ENCODE measurements at places on chromosomes 7 and 10. TPM values are rescaled to one million over a fixed set of nuclear protein-coding genes. Genes with fewer than 3 reads are reported as not detected.
A peak's percentile ranks its signal among the peaks of the same experiment; 100 is the strongest.

- H3K4me1 ChIP-seq: peaks cover 53% of the 10 kb centered on the region
- H3K27me3 ChIP-seq: no peaks in the 10 kb centered on the region
- DNase-seq: no peak
- H3K4me3 ChIP-seq: peak within 1 kb of the TSS; percentile 90
- peak within 1 kb of the TSS; percentile 84 for H3K27ac ChIP-seq
- H3K36me3 ChIP-seq: peaks cover 63% of the 10 kb centered on the region
Observed at GRCh38 chr7:150631866-150632864, at the start of gene GIMAP6. GIMAP6 (minus strand) TSS chr7:150632385; CDS start chr7:150630142, 2,243 bp downstream.

GRCh38 chr10:53140506-53140905 is 367.9 kb upstream of the MBL2 start:
- no peaks in the 10 kb centered on the region for H3K4me1 ChIP-seq
- no peak for DNase-seq
- no peak overlapping the region for H3K4me3 ChIP-seq
- H3K36me3 ChIP-seq: no peaks in the 10 kb centered on the region
- no peaks in the 10 kb centered on the region for H3K27me3 ChIP-seq

CLDN3 gene
- not detected for total RNA-seq

TUBAL3 gene
- not detected for total RNA-seq

DNA sequence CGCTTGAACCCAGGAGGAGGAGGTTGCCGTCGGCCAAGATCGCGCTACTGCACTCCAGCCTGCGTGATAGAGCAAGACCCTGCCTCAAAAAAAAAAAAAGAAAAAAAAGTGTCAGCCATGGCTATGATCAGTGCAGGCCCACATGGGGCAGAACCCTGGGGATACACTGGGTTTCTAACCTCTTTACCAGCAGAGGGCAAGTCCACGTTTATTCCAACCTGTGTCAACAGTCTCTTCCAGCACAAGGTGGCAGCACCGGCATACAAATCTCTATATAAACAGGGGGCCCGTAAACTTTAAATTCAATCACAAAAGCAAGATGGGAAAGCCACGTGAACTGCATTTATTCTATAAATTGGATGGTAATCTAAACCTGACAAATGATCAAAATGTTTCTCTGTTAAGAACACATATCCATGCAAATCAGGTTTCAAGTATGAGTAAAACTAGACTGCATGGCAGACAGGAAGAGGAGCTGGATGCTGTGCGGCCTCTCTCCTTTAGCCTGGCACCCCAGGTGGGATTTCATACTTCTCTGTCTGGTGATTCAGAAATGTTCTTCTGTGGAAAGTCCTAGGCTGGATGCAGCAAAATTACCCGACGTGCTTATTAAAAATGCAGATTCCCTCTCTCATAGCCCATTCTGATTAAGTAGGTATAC is 60.0 kb upstream of the STEAP1B start:
- H3K4me3 ChIP-seq: no peak overlapping the region
- peaks cover 44% of the 10 kb centered on the region for H3K4me1 ChIP-seq
- peak; percentile 62 for DNase-seq
- H3K27me3 ChIP-seq: peaks cover 18% of the 10 kb centered on the region
- H3K27ac ChIP-seq: no peak overlapping the region

DDC gene
- 0.32 TPM for total RNA-seq

Measured in activated T-helper 2 cell treated with anti-CD3 and anti-CD28 coated beads, Interferon-gamma antibody, Interleukin-2, Interleukin-4, amounts not matched to agents 10 μg/mL and 5 μg/mL and 100 μg/mL, durations not matched to agents 14 hours and 24 hours and 36 hours (primary cell).